ENCODE measurements at places on chromosomes 7 and 10. TPM values are rescaled to one million over a fixed set of nuclear protein-coding genes. Genes with fewer than 3 reads are reported as not detected.
A peak's percentile ranks its signal among the peaks of the same experiment; 100 is the strongest.

DNA sequence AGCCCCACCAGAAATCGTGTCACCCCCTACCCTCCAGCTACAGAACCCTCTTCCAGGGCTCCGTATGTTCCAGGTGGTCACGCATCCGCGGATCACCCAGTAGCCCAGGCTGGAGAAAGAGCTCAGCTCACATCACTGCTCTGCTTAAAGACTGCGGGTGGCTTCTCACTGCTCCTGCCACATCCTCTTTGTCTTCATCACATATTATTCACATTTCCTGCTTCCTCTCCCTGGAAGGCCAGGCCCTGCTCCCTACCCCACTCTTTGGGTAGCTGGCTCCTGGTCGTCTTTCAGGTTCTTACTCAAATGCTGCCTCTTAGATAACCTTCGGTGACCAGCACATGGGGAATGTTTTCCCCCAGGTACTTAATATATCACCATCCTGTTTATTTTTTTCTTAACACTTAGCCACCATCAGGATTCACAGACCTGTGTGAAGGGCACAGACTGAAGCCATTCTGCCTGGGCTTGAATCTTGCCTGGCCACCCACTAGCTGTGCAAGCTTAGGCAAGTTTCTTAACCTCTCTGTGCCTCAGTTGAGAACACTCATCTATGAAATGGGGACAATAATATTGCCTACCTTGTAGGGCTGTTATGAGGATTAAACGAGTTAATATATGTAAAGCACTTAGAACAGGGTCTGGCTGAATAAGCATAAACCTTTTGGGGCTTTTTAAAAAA is 307.8 kb downstream of the PRPF18 start:
- DNase-seq = no peak

- DNase-seq = no peak
Observed at GRCh38 chr10:114682532-114682931, 24.5 kb upstream of the ABLIM1 start.

DNA sequence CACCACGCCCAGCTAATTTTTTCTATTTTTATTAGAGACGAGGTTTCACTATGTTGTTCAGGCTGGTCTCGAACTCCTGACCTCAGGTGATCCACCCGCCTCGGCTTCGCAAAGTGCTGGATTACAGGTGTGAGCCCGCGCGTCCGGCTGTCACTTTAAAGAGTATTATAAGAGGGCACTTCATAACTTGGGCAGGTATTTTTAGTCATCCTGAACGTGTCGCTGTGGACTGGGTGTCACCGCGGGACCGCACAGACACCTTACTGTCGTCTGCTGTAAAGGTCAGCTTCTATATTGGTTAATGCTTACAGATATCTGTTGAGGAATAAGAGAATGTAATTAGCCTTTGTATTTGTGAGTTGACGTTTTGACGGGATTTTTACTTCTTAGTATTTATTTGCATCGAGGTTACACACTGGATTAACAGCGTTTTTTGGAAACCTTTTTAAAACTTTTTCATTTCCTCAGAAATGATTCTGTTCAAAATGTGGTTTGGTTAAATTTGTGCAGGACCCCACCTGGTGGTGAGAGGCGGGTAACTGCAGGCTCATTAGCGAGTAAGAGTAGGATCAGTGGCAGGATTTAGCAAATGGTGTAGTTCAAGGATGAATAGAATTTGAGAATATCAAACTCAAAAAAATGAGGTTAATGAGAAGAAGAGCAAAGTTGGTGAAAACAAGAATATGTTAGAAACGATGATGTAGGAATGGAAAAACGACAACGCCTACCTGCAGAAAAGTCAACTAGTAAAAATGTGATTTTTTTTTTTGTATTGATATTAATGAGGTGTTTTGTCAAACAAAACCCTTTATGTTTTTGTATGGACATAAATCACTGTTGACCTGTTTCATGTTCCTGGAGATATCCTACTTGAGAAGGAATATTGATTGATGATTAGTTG is 3.2 kb downstream of the DNAJB6 start:
- DNase-seq = peak; percentile 66

Gene ADARB2
- 2.1 TPM for polyA plus RNA-seq

GRCh38 chr7:2087744-2088143 is 145.0 kb downstream of the MAD1L1 start:
- no peak for DNase-seq

Gene FHIP2A
- 29.8 TPM for polyA plus RNA-seq

- no peak for DNase-seq
Observed at GRCh38 chr7:50725774-50726173, 56.9 kb downstream of the GRB10 start.

Gene PDE6C
- 1.1 TPM for polyA plus RNA-seq

GRCh38 chr10:30176182-30176581 is 116.8 kb upstream of the JCAD start:
- DNase-seq = no peak

All from renal cortex interstitium (tissue), 15 donors.